ENCODE measurements at places on chromosomes 6 and 20.

- no peak for DNase-seq
Observed at GRCh38 chr6:97687916-97688315, 404.9 kb upstream of the MMS22L start.

DNA sequence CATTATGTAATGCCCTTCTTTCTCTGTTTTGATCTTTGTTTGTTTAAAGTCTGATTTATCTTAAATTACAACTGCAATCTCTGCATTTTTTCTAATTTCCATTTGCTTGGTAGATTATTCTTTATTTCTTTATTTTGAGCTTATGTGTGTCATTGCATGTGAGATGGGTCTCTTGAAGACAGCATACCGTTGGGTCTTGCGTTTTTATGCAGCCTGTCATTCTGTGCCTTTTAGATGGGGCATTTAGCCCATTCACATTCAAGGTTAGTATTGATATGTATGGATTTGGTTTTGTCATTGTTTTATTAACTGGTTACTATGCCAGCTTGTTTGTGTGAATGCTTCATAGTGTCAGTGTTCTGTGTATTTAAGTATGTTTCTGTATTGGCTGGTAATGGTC, 84.9 kb upstream of the HMGCLL1 start:
- no peak for DNase-seq

DNA sequence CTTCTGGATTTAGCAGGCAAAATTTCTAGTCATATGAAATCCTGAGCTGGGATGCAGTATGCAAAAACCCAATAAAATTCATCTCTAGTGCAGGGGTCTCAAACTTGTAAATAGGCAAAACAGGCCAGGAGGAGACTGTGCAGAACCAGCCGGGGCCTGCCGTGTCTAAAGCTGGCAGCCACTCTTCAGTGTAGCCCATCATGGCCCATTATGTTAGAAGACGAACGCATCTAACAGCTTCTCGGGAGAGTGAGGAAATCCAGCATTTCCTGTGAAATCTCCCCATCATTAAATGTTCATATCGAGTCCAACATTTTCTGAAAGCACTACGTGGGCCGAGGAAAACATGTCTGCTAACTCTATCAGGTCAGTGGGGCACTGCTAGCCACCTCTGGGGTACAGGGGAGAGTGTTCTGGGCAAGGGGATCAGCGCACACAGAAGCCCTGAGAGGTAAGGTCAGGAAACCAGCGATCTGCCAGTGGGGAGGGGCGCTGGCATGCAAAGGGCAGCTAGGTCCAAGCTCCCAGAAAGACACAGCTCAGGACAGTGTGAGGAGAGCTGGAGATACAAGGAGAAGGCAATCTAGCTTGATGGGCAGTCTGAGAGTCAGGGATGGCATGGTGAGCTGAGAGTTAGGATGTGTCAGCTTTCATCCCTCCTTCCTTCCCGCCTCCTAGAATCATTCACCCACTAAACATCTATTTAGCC, 144.2 kb downstream of the PREX1 start:
- DNase-seq: no peak

GRCh38 chr6:157490611-157491269, 109.8 kb downstream of the ZDHHC14 start:
- no peak for DNase-seq

- no peak for DNase-seq
Observed at GRCh38 chr6:33755070-33755869, 8.6 kb upstream of the IP6K3 start.

DNA sequence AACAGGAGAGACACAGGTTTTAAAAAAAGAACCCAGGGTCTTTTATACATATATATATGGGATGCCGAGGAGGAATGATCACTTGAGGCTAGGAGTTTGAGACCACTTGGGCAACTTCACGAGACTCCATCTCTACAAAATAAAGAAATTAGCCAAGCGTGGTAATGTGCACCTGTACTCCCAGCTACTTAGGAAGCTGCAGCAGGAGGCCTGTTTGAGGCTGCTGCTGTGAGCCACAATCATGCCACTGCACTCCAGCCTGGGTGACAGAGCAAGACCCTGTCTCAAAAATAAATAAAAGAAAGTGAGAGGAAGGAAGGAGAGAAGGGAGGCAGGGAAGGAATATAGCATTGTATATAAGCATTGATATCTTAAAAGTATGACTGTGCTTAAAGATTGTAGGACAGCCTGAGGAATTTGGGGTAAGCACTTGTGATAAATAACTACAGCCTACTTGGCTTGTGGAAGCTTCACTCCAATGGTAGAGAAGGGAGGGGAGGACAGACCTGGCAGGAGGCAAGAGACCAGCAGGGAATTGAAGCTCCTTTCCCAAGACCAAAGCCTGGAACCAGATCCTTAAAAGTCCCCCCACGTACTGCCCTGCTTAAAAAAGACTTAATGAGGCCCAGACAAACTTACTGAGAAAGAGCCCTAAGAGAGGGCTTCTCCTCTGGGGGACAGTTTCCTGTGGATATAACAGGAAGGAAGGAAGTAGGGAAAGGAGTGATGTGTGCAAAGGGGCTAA, 2.5 kb upstream of the SNTA1 start:
- DNase-seq: no peak

DNA sequence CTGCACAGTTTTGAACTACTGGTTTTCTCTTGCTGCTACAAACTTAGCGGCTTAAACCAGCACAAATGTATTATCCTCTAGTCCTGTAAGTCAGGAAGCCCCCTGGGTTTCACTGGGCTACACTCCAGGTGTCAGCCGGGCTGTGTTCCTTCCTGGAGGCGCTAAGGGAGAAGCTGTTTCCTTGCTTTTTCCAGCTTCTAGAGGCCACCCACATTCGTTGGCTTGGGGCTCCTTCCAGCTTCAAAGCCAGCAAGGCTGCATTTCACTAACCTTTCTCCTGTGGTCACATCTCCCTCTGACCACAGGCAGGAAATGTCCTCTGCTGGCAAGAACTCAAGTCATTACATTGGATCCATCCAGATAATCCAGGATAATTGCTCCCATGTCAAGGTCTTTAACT, 350.6 kb upstream of the PLCB4 start:
- no peak for DNase-seq

GRCh38 chr6:36039112-36039511, 11.5 kb downstream of the MAPK14 start:
- no peak for DNase-seq

- no peak for DNase-seq
Observed at GRCh38 chr6:10323018-10323417, 91.9 kb downstream of the TFAP2A start.

- DNase-seq: no peak
Observed at GRCh38 chr20:1625083-1625690, 5.4 kb upstream of the SIRPB1 start.

DNA sequence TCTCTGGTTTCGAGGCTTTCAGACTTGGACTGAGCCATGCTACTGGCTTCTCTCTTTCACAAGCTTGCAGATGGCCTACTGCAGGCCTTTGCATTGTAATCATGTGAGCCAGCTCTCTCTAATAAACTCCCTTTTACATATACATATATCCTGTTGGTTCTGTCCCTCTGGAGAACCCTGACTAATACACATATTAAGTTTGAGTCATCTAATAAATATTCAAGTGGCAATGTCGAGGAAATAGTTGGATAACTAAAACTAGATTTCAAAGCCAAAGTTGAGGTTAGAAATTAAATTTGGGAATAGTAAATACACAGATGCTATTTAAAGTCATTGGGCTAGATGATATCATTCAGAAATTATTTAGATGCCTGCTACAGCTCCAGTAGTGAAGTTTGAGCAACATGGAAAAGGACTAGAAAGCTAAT, 1343.4 kb downstream of the GRIK2 start:
- DNase-seq: no peak

DNA sequence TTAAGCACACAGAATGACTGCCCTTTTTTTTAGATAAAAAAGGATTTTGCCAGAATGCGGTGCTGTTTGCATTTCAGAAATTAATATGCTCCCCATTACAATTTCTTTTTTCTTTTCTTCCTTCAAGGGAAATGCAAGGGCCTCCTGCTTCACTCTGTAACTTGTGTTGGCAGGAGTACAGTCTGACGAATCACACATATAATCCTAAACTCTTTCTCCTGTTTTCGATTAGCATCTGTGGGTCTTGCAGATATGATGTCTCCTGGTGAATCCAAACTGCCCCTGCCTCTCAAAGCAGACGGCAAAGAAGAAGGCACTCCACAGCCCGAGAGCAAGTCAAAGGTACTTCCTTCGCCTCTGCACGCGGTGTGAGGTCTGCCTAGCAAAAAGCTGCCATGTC, 149.5 kb downstream of the TMEM242 start:
- no peak for DNase-seq

- DNase-seq: no peak
Observed at GRCh38 chr20:63065911-63066310, 59.1 kb upstream of the BHLHE23 start.

DNA sequence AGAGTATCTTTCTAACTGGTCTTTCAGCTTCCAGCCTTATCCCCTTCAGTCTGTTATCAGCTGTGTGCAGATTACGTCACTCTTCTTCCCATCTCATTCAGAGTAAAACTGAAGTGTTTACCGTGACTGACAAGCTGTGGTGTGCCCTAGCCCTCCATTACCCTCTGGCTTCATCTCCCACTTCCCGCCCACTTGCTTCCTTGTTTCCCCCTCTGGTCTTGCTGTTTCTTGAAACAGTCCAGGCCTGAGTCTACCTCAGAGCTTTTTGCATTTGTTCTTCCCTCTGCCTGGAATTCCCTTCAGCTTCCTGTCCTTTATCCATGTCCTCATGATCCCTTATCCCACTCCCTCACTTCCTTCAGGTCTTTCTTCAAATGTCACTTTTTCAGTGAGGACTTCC, 66.9 kb downstream of the CARMIL1 start:
- DNase-seq: no peak

DNA sequence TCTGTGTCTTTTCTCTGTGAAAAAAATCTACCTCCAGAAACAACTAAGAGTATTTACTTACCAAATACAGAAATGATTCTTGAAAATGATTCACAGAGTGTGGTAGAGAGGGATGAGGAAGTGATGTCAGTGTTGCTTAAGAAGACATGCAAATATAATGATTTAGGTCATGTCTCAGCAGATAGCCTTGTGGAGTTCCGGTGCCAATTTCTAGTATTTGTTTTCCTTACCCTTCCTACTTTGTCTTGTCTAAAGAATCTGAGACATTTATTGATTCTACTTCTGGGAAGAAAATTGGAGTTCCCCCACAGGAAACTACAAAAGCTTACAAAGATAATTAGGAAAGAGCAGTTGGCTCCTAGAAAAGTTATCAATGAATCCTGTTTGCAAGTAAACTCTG, 68.8 kb downstream of the GJA1 start:
- no peak for DNase-seq

DNA sequence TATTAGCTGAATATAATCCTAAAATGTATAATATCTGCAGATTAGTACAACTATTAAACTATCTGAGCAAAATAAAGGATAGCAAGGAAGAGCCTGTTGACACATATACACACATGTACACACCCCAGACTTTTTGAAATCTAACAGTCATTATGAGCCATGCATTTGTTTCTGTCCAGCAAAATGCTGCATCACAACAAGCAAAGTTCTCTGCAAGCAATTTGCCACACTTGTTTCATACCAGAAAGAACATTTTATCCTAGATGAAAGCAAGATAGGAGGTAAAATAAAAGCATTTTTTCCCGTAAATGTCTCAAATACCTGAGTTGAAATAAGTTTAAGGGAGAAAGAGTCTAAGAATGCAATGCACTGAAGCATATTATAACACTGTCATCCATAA, 145.2 kb downstream of the COL21A1 start:
- no peak for DNase-seq

DNA sequence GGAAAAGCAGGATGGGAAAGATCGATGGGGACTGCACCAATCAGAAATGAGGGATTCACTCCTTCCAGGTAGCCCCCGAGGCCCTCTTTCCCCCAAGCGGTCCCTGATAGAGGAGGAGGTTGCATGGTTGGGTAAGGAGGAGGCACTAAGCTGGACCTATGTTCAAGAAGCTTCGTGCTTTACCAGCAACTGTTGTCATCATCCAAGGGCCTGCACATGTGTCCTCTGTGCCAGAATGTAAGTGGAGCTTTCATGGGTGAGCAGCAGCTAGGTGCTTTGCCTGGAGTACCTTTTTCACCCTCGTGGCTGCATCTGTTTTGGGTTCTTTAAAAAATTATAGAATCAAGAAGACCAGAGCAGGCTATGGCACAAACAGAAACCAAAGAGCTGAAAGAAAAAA, 54.0 kb downstream of the GMPR start:
- no peak for DNase-seq

DNA sequence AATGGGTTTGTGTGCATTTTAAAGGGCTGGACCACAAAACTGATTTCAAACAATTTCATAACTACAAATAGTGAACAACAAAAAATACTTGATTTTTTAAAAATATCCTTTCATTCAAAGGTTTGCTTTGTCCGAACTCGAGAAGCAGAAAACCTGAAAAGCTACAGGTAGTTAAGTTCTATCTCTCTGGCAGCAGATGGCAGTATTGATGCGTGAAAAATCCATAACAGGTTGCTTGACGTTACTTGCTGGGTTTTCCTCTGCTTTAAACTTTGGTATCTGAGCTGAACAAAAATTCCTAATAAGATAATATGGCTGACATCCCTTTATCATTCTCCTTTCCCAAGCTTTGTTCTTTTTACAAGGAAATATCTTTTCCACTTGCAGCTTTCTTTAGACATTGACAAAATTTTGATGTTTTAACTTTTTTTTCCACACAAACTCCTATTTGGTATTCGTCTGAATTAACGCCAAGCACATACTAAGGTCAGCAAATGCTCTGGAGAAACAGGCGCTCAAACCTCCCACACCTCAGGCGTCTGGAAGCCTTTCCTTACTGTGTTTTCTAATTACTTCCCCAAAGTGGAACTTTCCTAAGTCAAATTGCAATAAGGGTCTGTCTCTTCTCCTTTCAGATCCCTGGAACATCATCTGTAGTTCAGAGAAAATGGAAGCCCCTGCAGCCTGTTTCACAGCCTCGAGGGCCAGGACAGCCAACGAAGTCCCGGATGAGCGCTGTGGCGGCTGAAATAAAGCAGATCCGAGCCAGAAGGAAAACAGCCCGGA, 50.3 kb upstream of the GFRAL start:
- DNase-seq: no peak

DNA sequence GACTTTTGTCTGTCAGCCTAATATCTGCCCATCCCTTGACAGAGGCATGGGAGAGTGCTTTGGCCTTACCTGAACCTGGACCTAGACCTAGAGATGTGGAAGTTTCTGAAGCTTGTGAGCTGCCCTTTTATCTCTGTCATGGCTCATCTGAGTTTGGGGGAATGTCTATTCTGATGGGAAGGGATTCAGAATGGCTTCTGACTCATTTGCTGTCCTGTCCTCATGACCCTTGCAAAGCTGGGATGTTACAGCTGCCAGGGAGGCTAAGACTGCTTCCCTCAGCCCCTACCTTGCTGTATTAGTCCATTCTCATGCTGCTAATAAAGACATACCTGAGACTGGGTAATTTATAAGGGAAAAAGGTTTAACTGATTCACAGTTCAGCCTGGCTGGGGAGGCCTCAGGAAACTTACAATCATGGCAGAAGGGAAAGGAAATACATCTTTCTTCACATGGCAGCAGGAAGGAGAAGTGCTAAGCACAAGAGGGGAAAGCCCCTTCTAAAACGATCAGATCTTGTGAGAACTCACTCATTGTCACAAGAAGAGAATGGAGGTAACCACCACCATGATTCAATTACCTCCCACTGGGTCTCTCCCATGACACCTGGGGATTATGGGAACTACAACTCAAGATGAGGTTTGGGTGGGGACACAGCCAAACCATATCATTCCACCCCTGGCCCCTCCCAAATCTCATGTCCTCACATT, 252.2 kb downstream of the ERMARD start:
- no peak for DNase-seq
